ENCODE measurements at places on chromosomes 3 and 15.
A peak's percentile ranks its signal among the peaks of the same experiment; 100 is the strongest.

DNA sequence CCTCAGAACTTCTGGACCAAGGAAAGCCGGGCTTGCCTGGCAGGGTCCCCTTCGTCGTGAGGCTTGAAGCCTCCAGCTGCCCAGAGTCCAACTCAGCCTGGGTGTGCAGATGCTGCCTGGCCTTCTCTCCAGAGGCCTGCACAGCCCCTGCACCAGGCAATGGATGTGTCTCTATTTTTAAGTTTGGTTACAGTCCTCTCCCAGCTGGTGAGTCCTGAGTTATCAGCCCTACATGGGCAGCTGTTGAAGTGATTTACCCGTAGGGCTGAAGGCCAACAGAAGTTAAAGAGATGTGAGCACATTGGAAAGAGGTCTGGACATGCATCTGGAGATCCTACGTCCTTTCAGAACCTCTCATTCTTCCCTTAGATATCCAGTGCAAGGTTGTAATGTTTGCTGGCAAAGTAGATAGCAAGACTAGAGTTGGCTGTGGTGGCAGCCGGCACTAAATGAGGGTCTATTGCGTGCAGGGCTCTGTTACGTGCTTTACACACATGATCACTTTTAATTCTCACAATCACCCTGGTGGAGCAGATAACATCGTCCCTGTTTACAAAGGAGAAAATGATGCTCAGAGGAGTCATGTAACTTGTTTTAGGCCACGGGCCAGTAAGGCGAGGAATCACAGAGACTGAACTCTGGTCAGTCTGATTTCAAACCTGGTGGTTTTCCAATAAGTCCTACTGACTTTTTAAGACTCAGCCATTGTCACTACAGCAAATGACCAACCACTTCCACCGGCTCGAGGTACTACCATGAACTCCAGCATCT lies 9.9 kb downstream of the FYCO1 start:
- DNase-seq: no peak

- no peak for DNase-seq
These were observed 816.3 kb downstream of the FHIT start for GRCh38 chr3:60434950-60435349.

GRCh38 chr3:3699816-3700633 lies 99.2 kb upstream of the LRRN1 start:
- DNase-seq: no peak

DNA sequence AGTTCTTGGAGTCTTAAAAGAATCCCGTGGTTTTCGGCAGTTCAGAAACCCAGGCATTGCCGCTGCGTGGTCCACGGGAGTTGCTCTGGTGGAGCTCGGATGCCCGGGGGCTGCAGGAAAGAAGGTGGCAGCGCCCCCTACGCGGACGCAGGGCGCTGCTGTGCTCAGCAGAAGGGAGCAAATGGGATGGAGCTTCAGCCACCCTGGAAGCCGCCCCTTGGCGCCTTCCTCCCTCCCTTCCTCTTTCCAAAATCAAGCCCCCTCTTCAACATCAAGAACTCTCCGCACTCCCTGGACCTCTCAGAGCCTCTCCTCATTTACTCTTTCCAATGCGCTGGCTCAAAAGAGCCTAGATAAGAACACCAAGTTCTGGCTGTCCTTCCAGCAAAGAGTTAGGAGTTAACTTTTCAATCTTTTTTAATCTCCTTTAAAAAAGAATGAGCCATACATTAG lies 880 bp upstream of the CHRNA7 start:
- peak; percentile 10 for DNase-seq

- DNase-seq: no peak
These were observed 869.2 kb downstream of the IGSF11 start for GRCh38 chr3:118165413-118165812.

GRCh38 chr3:16474920-16475319 lies 38.6 kb downstream of the RFTN1 start:
- DNase-seq: no peak

DNA sequence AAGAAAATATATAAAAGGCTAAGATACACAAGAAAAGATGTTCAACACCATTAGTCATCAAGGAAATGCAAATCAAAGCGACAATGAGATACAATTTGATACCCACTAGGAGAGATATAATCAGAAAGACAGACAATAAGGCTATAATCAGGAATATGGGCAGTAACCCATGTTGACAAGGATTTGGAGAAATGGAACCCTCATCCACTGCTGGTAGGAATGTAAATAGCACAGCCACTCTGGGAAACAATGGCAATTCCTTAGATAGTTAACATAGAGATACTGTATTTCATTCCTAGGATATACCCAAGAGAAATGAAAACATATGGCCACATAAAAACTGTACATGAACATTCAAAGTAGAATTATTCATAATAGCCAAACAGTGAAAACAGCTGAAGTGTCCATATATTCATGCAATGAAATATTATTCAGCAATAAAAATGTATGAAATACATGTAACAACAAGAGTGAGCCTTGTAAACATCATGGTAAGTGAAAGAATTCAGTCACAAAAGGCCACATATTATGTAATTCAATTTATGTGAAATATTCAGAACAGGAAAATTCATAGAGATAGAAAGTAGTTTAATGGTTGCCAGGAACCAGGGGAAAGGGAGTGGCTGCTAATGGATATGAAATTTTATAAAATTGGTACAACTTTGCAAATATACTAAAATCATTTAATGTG lies 18.2 kb upstream of the COL8A1 start:
- DNase-seq: no peak

Data from HuH-7 (cell line).